Central memory CD4-positive, alpha-beta T cell (primary cell): ENCODE measurements at places on chromosomes 11 and 22.

- no peak for DNase-seq
These were observed 270.1 kb downstream of the BUD13 start for GRCh38 chr11:116502641-116503061.

DNA sequence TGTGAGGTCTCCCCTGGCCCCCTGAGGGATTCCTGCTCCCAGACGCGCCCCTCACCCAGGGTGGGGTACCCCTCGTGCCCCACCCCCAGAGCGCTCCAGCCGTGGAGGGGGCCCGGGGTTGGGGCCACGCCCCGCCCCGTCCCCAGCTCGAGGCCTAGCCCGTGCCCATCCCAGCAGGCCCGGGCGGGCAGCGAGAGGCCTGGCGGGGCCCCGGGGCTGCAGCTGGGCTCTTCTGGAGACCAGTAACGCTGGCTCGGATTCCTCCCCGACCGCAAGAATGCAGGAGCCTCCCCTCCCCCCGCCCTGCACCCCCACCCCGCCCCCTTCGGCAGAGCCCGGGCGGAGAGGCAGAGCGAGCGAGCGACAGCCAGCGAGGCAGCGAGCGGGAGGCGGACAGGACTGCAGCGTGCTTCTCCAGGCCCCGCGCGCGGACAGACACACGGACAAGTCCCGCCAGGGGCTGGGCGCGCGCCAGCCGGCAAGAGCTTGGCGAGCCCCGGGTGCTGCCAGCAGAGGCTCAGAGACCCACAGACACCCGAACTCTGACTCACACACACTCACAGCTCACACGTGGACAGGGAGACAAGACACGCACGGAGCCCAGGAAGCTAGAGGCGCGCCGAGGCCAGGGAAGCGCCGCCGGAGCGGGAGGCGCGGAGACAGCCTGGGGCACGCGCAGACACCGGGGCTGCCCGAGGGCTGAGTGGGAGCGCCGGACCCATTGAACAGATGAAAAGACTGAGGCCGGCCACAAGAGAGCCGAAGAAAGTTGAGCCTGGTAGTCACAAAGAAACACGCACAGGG lies 15.2 kb downstream of the BCL9L start:
- peak; percentile 61 for DNase-seq

DNA sequence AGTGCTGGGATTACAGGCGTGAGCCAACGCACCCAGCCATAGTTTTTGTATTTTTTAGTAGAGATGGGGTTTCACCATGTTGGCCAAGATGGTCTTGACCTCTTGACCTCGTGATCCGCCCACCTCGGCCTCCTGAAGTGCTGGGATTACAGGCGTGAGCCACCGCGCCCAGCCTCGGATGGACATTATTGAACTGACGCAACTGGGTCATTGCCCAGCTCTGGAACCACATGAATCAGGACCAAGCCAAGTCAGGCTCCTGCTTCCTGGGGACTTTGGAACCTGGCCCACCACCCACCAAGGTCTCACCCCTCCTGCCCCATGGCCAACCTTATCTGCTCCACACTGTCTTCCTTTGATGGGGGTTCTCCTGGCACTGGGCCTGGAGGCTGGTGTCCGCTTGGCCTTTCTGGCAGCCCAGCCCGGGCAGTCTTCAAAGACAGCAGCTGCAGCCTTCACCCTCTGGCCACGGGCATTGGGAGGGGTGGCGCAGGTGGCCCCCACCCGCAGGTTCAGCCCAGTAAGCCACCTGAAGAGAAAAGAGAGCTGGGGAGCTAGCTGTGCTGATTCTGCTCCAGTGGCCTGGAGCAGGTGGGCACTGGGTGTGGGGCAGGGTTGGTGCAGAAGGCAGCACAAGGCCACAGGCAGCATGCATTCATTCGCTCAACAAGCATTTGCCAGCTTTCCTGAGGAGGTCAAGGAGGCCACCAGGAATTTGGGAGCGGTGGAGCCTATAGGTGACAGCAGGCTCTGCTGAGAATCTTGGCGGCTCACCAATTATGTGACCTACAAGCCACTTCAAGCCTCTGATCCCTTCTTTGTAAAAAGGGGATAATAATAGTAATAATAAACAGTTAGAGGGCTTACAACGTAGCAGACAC lies 5.7 kb downstream of the CHADL start:
- DNase-seq, result no peak

- DNase-seq, result no peak
These were observed 110.8 kb downstream of the TEAD1 start for GRCh38 chr11:12784987-12785386.

DNA sequence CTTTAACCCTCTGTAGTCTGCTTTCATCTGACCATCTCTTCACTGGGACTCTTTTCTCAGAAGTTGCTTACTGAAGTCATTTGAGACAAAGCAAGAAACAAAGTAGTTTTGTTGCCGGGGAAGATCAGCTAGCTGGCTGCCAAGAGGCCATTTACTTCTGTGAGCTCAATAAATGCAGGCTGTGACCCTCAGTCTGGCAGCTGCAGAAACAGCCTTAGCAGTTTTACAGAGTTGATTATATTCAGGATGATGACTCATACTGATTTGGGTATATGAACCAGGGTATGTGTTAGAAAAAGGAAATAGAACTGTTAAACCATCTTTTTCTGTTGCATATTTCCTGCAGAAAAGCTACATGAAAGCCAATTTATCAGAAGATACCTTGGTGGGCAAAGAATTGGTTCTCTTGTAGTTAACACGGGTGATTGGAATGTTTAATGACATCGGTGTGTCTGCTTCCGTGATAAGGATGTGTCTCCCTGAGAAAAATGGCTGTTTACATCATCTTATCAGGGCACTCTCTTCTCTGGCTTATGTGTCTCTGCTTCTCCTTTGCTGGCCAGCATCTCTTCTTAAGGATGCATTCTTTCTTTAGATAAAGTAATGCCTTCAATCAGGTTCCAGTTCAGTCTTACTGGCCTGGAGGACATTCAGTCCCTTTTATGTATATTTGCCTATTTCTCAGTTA lies 18.5 kb downstream of the FIBIN start:
- DNase-seq, result no peak

DNA sequence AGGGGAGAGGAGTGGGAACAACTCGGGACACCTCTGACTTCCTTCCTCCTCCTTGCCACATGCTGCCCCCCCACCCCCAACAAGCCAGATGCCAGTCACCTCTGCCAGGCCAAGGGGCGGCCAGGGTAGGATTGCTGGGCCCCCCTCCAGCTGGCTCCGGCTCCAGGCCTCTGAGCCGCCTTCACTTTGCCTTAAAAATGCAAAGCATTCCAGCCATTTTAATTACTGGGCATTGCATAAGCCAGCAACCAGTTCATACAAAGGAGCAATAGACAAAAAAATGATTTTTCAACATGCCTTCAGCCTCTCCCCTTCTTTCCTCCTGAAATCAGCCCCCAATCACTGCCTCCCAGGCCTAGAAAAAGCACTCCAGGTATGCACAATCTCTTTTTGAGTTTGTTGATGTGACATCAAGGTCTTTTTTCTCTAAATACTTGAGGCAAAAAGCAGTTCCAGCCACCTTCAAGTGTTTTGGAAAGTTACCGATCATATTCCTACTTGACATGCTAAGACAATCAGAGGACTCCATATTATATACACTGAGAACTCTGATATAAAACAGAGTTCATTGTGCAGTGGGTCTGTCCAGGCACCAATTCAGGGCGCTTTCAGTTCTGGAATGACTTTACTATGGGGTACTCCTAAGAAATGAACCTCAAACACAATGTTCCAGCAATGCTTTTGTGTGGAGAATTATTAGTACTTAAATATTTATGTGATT lies 12.4 kb upstream of the TIMP3 start:
- DNase-seq, result no peak

GRCh38 chr11:117673602-117674001 lies 123.4 kb downstream of the DSCAML1 start:
- DNase-seq, result no peak

GRCh38 chr11:32087597-32087996 lies 3.3 kb upstream of the RCN1 start:
- no peak for DNase-seq

GRCh38 chr11:15770798-15771414 lies 585.4 kb downstream of the SOX6 start:
- DNase-seq, result no peak

GRCh38 chr11:31651822-31652221 lies 142.3 kb downstream of the ELP4 start:
- no peak for DNase-seq

DNA sequence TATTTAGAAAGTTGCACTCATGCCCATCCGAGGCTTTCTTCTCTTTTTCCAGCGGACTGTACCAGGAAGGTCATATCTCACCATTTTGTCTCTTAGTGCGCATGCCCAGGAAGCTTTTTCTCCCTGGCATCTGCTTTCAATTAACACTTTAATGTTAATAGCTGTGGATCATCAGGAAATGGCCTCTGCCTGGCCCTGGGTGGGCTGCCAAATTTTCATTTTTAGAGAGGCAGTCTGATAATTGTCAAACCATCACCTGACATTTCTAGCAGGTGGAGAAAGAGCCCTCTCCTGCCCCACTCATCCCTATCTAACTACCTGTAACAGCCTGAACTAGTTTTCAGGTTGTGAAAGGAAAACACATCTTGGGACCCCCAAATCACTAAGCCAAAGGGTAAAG lies 257.4 kb upstream of the LRRC4C start:
- no peak for DNase-seq

DNA sequence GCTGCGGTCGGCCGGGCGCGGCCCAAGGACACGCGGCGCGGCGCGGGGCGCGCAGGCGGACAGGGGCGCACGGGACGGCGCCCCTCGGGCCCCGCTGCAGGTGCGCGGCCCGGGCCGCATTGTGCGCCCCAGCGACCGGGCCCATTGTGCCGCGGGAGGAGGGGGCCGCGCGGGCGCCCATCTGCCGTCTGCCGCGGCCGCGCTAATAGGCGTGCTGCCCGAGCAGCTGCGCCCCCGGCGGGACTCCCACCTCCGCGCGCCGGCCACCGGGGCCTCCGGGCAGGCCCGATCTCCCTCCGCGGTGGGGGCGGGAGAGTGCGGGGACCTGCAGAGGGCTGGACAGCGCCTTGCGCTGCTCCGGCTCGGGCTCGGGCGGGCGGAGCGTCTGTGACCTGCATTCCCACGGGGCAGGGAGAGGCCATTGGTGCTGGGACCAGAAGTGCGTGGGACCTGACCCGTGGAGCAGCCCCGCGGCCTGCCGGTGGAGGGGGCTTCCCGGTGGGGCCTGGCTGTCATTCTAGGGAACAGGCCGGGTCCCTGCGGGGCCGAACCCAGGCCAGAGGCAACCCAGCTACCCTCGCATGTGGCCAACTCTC lies 933 bp downstream of the BRSK2 start:
- DNase-seq, result no peak

GRCh38 chr11:134356656-134357544 lies 25.1 kb downstream of the GLB1L2 start:
- DNase-seq, result no peak

DNA sequence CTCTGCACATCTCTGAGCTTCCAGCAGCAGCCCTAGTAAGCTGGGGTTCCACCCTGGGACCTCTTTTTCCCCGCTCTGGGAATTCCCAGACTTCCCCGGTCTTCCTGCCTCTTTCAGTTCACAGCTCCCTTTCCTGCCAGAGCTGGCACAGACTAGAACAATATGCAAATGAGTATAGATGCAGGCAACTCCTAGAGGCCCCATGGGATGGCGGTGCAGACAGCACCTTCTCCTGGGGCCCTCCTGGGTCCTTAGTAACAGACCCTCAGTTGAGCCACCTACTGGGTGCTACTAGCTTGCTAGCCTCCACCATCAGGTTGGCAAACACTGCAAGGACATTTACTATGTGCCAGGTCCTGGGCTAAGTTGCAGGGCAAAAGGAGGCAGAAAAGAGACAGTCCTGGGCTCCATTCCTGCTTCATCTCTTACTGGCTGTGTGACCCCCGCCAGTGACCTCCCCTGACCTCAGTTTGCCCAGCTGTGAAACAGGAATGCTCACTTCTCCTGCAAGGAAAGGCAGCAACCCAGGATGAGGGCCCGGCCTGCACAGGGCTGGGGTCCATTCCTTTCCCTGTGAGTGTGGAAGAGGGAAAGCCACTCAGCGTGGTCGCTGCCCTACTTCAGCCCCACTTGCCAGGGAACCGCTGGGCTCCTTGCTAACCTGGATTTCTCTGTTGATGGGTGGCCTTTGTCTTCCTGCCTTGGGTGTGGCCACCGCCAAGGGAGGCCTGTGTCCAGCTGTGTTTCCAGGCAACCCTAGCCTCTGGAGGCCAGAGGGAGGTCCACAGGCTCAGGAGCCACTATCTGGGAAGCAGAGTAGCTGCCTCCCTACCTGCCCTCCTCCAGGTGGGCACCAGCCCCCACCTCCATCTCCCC lies 7.3 kb downstream of the RELT start:
- no peak for DNase-seq

DNA sequence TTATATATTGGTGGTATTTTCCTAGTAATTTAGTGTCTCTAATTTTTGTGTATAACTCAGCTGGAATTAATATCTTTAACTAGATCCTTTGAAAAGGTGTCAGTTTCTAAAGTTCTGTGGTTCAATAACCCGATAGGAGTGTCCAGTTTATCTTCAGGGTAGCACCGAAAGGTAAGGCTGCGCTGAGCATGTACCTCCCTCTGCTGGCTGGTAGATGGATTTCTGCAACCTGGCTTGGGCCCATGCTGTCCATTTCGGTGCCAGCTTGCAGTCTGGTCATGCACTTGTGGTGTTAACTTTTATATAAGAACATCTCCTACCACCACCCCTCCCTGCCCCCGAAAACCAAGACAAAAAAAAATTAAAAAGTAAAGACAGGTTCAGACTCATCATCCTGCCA lies 24.7 kb downstream of the EXT2 start:
- no peak for DNase-seq

GRCh38 chr11:65711785-65712632 lies at the start of gene KAT5:
TSS of gene KAT5 (plus strand) at chr11:65712252. CDS start at chr11:65712268, 16 bp downstream.
- peak; percentile 98 for DNase-seq

- DNase-seq, result no peak
These were observed 73.2 kb downstream of the KIAA1671 start for GRCh38 chr22:25025491-25026400.

GRCh38 chr22:45019861-45020655 lies 10.3 kb upstream of the PHF21B start:
- no peak for DNase-seq

- DNase-seq, result no peak
These were observed 56.4 kb downstream of the DHCR7 start for GRCh38 chr11:71391796-71392195.

GRCh38 chr11:6686006-6686405 lies 2.9 kb upstream of the MRPL17 start:
- no peak for DNase-seq

GRCh38 chr22:43008509-43008908 lies 6.4 kb downstream of the PACSIN2 start:
- DNase-seq, result no peak

DNA sequence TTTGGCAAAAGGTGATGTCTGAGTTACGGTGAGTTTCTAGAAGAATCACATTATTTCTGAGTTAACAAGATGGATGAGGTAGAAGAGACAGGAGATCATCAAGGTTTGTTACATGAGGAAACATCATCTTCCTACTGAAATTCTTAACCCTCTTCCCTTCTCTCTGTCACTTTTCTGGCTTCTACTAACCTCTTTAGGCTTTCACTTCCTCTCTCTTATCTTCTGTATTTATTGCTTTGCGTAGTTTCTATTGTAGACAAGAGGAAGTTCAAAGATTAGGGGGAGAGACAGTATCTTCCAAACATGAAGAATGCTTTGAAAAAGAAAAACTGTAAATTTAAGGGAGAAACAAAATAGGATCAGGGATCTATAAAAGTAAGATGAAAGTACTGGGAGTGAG lies 75.4 kb downstream of the TRPC6 start:
- DNase-seq, result no peak
